ENCODE measurements at places on chromosomes 5 and 9.

GRCh38 chr5:76514292-76514691 is 108.9 kb downstream of the F2RL2 start:
- DNase-seq = no peak

DNA sequence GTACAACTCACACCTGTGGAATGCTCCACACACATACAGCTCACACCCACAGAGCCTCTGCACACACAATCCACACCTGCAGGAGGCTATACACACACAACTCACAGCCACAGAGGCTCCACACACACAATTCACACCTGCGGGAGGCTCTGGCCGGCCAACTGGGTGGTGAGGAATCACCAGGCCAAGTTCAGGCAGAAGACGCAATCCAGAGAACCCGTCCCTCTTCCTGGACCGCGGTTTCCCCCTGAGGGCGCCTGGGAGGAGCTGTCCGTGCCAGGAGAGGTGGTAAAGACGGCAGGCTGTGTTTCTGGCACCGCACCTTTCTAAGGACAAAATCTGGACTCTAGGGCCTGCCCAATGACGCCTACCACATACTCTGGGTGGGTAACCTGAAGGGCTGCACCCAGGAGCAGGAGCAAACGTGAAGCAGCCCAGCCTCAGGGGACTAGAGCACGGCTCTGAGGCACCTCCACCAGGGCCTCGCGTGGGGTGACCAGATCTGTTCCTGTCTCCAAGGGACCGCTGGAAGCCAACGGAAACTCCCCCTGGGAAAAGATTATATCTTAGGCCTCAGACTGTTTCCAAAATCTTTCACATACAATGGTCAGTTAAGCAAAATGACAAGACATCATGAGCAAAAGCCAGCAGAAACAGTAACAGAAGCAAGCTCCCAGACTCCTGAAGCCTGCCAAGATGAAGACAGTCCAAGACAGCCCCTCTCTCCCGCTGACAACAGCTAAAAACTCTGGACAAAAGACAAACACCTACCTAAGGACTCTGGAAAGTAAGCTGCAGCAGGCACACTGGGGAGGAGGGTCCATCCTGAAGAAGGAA is 16.9 kb downstream of the CAMSAP1 start:
- DNase-seq = no peak

DNA sequence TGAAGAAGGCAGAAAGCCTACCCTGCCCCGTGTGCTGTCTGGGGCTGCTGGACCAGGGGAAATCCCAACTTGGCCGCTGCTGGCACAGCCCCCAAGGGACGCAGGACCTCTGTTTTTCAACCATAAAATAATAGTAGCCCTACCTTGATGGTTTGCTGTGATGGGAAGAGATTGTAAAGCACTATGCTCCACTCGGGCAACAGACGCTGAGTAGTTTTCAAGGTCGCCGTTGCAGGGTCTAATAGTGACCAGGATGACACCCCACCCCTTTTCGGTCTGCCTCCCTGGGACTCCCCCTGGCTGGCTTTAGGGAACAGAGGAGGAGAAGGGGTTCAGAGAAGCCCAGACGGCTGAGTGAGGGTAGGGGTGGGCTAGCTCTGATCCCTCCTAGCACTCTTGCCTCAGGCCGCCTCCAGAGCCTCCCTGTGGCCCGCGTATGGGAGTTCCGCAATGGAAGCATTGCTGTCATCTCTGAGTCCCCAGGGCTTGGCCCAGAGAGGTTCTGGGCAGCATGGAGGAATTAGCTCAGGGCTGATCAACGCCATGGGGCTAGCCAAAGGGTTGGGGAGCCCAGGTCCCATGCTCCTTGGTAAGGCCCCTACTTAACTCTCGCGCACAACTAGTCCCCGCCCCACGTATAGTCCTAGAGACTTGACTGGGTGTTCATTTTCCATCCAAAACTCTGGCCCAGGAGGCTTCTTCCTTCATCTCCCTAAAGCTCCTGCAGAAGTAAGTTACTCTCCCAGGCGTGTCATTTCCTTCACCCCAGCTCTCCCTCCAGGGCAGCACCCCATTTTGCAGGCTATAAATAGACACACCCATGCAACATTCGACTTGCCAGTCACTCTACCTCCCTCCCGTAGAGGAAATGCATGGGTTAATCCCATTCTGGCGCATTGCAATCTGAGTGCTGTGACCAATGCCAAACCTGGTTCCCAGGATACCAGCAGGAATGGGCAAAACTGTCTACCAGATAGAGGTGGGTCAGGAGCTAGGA is 1.1 kb upstream of the IRF1 start:
- DNase-seq = no peak

DNA sequence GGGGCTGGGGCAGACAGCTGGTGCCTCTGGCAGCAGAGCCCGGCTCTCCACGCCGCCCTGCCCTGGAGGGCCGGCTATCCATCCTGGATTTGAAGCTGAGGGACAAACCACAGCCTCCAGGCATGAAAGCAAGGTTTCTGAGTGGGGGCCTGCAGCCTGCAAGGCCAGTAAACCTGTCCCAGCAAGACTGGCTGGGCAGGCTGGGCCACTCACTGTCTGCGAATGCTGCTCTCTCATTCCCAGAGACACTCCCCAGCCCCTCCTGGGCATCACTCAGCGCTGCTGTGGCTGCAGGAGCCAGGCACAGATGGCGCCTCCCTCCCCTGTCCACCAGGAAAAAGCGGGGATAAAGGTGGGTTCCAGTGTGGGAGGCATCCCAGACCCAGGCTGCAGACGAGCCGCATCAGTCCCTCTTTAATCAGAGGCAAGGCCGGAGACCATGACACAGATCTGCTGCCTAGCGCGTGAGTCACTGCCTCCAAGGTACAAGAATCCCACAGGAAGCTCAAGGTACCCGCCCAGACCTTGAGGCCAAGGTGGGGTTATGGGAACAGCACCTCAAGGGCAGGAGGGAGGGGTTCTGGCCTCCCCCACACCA is 118.0 kb downstream of the VAV2 start:
- no peak for DNase-seq

DNA sequence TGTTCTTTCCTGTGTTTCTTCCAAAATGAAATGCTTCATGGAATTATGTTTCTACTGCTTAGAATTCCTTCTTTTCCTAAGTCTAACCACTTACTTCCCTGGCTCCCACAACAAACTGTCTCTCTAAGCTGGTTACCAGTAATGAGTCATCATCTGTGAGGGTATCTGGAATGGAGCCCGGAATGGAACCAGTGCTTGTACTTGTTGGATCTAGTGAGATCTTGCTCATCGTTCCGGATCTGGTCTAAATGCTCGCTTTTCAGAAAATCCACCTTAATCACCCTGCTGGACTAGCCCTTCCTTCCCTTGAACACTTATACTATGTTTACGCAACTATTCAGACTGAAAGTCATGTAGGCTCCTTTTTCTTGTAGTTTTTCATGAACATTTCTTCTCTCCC is 184.8 kb downstream of the PBX3 start:
- no peak for DNase-seq

DNA sequence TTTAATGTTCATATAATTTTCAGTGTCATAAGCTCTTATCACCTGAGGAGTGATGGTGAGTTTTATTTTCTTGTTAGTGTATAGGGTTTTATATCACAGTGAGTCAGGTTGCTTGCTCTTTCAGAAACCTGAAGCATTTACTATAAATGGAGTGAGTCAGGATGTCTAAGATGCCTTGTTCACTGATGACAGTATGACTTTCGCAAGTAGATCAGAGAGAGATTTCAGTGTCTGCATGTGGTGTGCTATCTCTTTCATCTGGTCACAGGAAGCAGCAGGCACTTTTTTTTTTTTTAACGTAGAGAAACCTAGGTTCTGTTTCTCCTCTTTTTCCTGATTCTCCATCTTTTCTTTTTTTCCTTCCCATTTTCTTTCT is 237.1 kb downstream of the DMRTA1 start:
- DNase-seq = no peak

DNA sequence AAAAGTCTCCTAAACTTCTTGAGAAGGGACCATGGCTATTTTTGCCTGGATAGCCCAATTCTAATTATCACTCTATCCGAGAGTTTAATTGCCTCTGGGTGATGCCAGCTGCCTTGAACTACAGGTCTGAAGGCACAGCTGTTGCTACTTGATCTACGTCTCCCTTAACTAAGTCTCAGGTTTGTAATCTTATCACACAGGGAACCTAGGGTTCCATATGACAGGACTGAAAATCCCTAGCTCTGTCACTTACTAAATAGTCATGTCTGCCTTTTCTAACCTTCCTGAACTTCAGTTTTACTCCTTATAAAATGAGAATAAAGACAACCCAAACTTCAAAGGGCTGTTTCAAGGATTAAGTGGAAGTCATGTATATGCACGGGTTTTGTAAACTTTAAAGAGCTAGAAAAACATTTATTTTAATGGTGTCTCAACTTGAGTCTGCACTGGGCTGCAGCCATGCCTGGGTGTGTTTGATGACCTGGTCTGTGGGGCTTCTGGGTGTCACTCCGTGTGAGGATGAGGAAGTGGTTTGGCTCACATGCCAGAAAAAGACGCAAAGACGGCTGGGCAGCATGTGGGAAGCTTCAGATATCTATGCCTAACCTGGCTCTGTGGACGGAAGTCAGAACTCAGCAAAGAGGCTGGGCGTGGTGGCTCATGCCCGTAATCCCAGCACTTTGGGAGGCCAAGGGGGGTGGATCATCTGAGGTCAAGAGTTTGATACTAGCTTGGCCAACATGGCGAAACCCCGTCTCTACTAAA is 129.3 kb upstream of the SLC44A1 start:
- no peak for DNase-seq

GRCh38 chr9:116336133-116336862 is 182.7 kb downstream of the PAPPA start:
- DNase-seq = no peak

DNA sequence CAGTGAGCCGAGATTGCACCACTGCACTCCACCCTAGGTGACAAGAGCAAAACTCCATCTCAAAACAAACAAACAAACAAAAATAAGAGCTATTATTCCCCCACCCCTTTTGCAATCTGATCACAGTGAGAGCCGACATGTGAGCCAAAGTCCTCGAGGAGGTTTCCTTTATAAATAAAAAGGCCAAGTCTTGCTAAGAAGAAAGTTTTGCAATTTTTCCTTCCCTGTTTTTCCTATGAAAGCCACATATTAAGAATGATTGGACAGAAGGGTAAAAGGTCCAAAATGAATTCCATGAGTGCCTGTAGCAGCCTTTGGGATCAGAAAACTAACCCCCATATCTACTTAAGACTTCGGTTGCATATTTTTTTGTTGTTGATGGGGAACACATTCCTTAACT is 179.7 kb downstream of the TSSK1B start:
- no peak for DNase-seq

DNA sequence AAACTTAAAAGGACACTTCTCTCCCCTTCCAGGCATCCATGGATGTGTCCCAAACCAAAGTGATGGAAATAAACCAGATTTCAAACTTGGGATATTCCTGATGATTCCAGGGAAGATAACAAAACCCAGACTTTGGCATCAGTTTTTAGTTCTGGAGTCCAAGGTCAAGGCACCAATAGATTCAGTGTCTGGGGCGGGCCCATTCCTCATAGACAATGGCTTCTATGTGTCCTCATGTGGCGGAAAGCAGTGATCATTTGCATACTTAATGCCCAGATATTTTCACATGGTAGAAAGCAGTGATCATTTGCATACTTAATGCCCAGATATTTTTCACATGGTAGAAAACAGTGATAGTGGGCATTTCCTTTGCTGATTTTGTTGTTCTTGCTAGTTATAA is 151.4 kb upstream of the DAP start:
- DNase-seq = no peak

GRCh38 chr9:94861589-94862272 is 135.2 kb downstream of the AOPEP start:
- no peak for DNase-seq

- no peak for DNase-seq
Measured at GRCh38 chr5:41368158-41368557, 142.2 kb downstream of the PLCXD3 start.

DNA sequence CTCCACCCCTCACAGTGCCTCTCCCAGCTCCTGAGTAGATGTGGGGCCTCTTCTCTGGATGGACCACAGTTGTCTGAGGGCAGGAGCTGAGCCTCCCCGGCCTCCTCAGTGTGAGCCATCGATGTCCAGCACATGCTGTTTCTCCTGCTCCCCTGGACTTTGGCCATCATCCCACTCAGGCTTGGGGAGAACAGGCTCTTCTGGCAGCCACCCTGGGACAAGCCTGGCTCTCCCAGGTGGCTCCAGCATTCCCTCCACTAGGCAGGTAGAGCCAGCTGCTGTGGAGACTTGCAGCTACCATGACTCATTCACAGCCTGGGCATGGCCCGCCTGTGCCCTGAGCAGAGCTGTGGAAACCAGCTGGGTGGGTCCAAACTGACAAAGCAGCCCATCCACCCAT is 77.0 kb downstream of the CSNK1A1 start:
- no peak for DNase-seq

- no peak for DNase-seq
Measured at GRCh38 chr5:171397190-171397589, 9.5 kb downstream of the NPM1 start.

DNA sequence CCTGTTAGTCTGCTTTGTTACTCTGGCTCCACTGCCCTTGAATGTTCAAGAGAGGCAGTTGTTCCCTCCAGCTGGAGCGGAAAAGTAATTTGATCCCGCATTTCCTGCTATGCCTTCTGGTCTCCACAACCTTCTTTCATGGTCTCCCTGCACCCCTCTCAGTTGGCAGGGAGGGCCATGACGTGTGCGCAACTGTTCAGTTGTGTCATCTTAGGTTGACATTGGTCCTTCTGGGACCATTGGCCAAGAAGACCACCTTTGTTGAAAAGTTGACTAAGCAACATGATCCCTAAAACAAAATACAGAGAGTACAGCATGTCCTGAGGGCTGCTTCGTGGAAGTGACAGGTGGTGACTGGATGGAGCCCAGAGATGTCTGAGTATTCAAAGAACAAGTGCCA is 192.5 kb upstream of the TUT7 start:
- no peak for DNase-seq

GRCh38 chr9:94799578-94800264 is 73.2 kb downstream of the AOPEP start:
- DNase-seq = no peak

DNA sequence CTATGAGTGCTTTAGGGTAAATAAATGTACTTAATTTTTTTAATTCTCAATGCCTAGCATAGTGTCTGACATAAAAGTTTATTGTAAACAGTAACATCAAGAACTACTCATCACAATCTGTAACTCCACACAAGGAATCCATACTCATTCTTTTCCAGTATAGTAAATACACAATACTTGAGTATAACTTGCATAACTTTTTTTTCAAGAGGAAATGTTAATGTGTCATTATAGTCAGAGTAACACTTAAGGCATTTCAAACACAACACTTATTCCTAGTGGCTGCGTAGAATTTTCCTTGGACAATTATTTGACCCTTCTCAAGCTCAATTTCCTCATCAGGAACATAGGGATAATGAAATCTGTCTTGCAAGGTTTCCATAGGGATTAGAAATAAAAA is 584.3 kb downstream of the CAAP1 start:
- DNase-seq = no peak

DNA sequence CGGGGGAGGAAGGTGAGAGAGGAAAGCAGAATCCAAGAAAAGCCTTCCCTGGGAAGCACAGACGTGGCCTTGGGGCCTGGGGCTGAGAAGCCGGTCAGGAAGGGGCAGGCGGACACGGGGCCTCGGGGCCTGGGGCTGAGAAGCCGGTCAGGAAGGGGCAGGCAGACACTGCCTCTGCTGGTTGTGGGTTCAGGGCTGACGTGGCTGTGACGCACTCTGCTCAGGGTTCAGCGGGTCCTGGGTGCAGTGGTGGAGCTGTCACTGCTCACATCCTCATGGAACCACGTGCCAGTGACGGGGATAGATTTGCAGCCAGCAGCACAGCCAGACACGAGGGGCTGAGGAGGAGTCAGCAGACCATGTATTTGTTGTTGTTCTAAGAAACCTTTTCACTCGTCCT is 12.8 kb downstream of the PAEP start:
- no peak for DNase-seq
